ENCODE measurements at places on chromosomes 2 and 18. TPM values are rescaled to one million over a fixed set of nuclear protein-coding genes. Genes with fewer than 3 reads are reported as not detected.

The AMER3 gene
- not detected for total RNA-seq

The DNAJC5G gene
- total RNA-seq, result not detected

DNA sequence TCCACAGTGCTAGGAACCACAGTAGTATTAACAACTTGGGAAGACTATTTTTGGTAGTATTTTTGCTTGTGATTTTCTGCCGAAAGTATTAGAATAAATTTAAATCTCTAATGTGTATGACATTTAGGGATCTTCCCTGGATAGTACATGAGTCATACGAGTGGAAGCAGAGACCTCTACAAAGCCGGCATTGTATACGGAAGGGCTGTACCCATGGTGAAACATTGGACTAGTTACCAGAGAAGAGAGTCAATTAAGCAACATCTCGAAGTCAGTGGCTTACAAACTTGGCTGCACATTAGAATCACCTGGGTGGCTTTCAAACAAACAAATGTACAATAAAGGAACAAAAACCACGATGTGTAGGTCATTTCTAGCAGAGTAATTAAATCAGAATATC is 1131.7 kb upstream of the LRRTM1 start:
- DNase-seq, result no peak

GRCh38 chr18:14969500-14969899 is 221.5 kb downstream of the ANKRD30B start:
- DNase-seq, result no peak

DNA sequence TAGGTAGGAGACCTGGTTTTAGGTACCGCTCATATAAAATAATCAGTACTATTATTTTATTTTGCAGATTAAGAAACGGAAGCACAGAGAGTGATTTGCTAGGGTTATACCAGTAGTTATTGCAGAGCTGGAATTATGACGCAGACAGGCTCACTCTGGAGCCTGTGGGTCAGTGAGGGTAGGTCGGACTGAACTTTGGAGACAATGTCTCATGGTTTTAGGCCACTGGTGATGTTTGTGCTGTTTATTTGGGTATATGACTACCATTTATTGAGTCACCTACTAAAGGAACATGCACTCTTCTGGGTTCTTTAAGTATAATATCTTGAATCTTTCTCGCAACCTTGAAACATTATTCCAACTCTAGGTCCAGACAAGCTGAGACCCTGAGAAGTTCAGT is 33.5 kb upstream of the IL1R1 start:
- no peak for DNase-seq

The TDRD15 gene
- not detected for total RNA-seq

GRCh38 chr2:44716131-44716530 is 225.4 kb upstream of the SIX3 start:
- DNase-seq, result no peak

DNA sequence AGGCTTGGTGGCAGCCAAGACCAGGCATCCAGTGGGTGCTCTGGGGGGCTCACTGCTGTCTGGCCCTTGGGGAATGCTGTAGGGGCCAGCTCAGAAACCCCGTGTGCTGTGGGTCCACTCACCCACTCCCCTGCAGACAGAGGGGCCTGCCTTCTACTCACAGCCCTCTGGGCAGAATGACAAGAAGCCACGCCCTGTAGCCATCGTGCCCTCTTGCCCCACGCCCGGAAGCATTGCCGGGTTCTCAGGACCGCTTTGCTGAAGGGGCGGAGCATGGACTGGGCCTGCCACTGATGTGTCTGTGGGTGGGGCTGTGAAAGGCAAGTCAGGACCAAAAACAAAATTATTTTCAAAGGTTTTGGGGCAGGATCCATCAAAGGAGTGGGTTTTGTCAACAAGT is 27.8 kb downstream of the GLI2 start:
- DNase-seq, result no peak

DNA sequence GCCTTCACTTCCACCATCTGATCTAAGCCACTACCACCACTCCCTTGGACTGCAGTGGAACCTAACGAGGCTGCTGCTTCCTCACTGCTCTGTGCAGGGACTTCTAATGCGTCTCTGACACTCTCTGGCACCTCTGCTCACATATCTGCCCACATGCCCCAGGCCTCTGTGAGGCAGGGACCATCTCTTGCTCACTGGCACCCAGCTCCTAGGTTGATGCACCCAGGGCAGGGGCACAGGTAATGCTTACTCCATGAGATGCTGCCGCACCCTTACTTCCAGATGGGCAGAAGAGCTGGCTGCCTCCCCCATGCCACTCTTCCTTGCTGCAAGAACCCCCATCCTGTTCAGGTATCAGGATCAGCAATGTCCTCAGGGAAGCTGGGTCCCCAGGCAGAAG is 294.0 kb upstream of the HS6ST1 start:
- no peak for DNase-seq

- no peak for DNase-seq
These were observed 82.2 kb downstream of the EPAS1 start for GRCh38 chr2:46379213-46380037.

GRCh38 chr18:10121786-10122515 is 208.1 kb downstream of the VAPA start:
- no peak for DNase-seq

Measured in omental fat pad (tissue), 4 donors.